Body of pancreas (tissue), 4 donors: ENCODE measurements at places on chromosomes 3 and 15.

DNA sequence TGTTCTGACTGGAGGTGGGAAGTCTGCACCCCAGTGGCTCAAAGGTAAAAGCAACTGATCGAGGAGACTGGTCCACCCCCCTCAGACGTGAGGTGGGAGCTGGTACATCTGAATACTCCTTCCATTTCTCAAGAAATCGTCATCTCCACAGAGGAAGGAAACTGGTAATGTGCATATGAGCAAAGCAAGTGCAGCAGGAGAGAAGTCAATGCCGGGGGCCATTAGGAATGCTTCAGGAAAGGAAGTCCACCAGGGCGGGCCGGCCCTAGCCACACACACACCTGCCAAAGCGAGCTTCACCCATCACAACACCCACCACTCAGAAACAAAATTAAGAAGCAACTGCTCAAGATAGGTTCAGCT, 8.5 kb downstream of the TBC1D2B start:
- DNase-seq, result no peak

- no peak for DNase-seq
These were observed 33.1 kb downstream of the RAB11A start for GRCh38 chr15:65902373-65902772.

- DNase-seq, result peak; percentile 52
These were observed 30.8 kb downstream of the CORO2B start for GRCh38 chr15:68609629-68610028.

DNA sequence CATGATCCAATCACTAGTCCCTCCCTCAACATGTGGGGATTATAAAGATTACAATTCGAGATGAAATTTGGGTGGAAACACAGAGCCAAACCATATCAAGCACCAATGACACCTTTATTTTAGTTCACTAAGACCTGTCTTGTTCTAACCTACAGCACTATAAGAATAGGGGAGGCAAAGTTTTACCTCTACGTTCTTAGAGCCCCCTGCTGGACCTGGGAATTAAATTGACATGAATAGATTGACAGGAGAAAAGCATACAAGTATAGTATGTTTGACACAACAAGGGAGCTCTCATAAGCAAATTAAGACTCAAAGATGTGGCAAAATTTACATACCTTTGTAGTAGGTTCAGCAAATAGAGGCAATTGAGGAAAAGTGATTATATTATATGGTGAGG, 974.4 kb upstream of the ALCAM start:
- DNase-seq, result no peak

- no peak for DNase-seq
These were observed 14.5 kb upstream of the SLC6A1 start for GRCh38 chr3:10977892-10978510.

DNA sequence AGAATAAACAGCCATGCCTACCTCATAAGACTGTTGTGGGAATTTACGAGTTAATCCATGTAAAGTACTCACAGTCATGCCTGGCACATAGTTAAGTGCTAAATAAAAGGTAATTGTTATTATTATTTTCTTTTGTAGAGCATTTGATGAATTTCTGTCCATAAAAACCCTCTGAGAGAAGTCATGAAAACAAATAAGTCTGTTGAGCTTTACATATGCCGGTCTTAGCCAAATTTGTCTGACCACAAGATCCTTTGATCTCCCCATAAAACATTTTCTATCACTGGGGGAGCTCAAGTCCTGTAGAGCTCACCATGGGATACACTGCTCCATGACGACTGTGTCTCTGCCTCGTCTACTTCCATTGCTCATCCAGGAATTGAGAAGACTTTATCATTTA, 114.0 kb downstream of the MAGI1 start:
- DNase-seq, result no peak

DNA sequence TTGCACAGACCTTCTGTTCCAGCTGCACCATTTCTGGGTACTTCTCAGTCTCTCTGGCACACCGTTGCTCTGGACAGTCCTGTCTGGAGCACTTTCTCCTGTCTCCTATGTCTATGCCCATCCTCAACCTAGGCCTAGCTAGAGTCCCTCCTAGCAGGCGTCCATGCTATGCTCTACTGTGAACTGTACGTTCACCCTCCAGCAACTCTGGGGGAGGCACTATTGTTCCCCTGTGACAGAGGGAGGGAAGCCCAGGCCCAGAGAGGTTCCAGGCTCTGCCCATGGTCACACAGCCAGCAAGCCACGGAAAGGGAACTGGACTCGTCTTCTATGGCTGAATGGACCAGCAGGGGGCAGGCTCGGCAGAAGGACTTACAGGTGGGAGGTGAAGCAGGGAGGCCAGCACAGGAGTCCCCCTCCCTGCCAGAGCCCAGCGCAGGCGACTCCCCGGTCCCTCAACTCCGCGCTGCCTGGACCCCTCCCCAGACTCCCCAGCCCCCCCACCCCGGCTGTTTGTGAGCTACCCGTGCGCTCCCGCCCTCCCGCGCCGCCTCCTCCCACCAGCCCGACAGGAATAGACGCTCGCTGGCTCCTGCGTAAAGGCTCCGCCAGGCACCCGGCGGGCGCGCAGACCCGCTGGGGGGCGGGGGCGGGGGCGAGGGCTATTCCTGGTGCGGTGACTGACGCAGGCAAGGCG, 1.7 kb upstream of the LINGO1 start:
- peak; percentile 72 for DNase-seq

DNA sequence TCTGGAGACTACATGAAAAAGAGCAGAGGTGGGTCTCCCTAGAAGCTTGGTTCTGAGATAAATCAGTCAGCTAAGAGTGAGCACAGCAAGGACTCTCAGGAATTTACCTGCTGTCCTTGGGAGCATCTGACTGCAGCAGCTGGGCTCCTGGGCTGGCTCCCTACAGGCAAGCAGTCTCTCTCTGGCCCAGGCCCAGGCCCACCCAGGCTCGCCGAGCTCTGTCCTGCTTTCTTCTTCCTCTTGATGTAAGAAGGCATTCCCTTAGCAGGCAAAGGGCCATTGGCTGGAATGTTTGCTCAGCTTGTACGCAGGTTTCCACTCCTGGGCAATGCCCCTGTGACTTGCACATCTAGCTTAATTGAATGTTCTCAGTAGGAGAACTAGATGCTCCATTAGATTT, 4.3 kb upstream of the RBP2 start:
- DNase-seq, result peak; percentile 58

DNA sequence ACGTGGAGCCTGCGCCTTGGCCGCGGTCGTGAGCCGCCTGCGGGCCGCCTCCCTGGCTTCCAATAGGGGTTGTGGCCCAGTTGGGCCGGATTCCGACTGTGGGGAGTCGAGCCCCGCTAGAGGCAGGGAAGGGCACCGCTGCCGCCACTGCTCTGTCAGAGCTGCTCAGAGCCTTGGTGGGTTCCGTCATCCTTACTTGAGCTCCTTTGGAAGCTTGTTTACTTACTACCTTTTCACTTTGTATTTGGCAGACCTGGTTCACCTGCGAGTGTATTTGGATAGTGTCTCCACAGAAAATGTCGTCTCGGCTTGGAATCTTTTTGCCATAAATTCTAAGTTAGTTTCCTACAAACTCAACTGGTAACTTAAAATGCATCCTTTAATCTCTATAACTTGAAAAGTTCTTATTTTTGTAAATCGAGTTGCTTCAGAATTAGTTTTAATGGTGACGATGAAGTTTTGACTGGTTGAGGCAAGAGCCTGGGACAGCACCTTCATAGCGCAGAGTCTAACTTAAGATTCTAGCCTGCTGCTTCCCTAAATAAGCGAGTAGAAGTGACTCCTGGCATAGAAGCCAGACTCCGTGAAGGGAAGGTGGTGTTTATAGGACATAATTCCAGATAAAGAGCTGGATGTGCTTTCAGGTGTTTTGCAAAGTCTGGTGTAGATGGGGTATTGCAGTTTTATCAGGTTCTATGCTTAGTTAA, 800 bp downstream of the DAG1 start:
- DNase-seq, result no peak

GRCh38 chr3:170358042-170359010, 811 bp downstream of the SKIL start:
- peak; percentile 85 for DNase-seq

- DNase-seq, result no peak
These were observed 16.3 kb upstream of the DOCK3 start for GRCh38 chr3:50658416-50658815.

GRCh38 chr15:64527263-64527984, 67.0 kb downstream of the ZNF609 start:
- DNase-seq, result no peak

DNA sequence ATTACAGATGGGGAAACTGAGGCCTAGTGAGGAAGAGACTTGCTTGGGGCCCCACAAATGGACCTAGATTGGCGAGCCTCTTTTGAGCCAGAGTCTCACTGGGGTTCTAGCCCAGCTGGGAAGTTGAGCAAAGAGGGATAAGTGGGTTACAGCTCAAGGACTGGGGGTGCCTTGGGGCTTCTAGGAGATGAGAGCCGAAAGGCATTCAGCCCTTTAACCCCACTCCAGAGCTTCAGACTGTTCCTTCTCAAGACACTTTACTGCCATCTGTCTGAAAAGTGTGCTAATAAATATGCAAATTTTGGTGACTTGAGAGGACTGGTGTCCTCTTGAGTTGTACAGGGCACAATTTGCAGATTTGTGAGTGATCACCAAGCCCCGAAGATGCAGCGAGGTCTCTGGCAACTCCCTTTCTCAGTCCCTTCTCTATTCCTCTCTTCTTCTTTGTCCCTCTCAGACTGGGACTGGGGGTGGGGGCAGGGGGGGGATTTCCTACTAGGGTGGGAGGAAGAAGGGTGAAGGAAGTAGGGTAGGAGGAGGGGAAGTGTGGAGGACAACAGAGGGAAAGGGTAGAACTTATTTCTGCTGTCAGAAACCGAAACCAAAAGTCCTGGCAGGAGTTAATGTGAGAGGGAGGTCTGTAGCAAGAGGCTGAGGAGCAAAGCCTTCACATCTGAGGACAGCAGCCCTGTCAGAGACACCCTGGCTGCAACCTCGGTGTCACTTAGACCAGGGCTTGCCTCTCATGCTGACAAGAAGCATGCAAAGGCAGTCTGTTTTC, 16.2 kb upstream of the ANKDD1A start:
- no peak for DNase-seq

GRCh38 chr3:129836381-129837064, 57.0 kb downstream of the TMCC1 start:
- no peak for DNase-seq

GRCh38 chr3:59515966-59516365, 466.1 kb upstream of the CFAP20DC start:
- DNase-seq, result no peak

- no peak for DNase-seq
These were observed 40.2 kb downstream of the EPHB3 start for GRCh38 chr3:184601576-184602371.

DNA sequence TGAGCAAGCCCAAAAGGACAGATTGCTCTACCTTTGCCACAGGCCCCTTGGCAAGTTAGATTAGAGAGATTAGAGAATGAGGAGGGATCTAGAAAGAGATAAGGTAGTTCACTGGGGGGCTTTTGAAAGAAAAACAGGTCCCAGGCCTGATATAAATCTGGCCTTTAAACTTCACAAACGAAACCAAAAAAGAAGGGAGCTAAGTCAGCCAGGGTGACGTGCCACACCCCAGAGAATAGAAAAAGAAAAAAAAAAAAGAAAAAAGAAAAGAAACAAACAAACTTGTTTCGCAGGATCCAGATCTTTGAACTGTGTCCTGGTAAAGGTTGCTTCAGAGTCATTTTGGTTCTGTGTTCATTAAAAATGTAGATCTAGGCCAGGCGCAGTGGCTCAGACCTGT, 3.6 kb downstream of the KAT2B start:
- no peak for DNase-seq

DNA sequence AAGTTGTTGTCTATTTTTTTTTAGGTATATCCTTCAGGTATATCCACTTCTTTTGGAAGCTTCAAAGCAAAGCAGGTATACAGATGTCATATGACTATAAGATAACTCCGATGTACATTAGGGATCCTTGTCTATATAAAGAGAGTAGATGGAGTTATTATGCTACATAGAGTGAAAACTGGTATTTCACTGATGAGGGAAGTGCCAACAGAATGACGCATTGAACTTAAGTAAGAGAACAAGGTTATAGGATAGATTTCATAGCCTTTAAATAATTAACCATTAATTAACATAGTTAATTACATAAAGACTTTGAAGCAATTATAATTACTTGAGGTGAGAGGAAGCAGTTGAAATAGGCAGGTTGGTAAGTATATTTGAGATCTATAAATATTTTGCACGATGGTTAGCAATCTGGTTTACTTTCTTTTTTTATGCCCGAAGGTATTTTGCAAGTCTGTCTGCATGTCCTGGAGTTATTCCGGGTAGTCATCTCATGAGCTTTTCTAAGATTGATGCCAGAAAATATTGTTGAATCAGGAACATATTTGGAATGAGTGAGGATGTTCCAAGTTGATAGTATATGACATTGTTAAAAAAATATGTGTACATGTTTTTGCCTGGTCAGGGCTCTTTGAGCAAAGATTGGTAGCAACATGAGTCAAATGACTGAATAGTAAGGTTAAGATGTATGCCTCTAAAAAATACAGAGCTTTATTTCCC, 299.5 kb upstream of the KCNMB2 start:
- DNase-seq, result no peak

- no peak for DNase-seq
These were observed 82.8 kb downstream of the ROBO2 start for GRCh38 chr3:77122652-77123051.

DNA sequence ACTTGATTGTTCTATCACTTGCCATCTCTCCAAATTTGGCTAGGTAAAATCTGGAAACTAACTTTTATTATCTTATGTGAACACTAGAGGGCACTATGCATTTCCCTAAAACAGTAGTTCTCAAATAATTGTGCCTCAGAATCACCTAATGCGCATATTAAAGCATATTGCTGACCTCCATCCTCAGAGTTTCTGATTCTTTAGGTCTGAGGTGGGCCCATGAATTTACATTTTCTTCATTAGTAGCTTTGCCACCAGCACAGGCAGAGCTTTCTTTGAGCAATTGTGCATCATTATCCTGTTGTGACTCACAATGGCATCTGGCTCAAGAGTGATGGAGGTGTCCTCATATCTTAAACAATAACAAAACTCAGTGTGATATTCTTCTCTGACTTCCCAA, 17.5 kb upstream of the BCHE start:
- no peak for DNase-seq

- DNase-seq, result no peak
These were observed 523.9 kb upstream of the AGTR1 start for GRCh38 chr3:148173851-148174250.
